Activated CD4-positive, alpha-beta memory T cell treated with anti-CD3 and anti-CD28 coated beads for 36 hours (primary cell): ENCODE measurements at places on chromosomes 16 and 17. TPM values are rescaled to one million over a fixed set of nuclear protein-coding genes. Genes with fewer than 3 reads are reported as not detected.
A peak's percentile ranks its signal among the peaks of the same experiment; 100 is the strongest.

ADGRG3 gene
- not detected for total RNA-seq

OTOA gene
- not detected for total RNA-seq

LGALS9B gene
- total RNA-seq: not detected

CHMP1A gene
- 74.6 TPM for total RNA-seq

KRTAP9-8 gene
- not detected for total RNA-seq

ZG16B gene
- total RNA-seq: 3.0 TPM

KRTAP4-2 gene
- total RNA-seq: not detected

CRYBA1 gene
- total RNA-seq: not detected

- H3K36me3 ChIP-seq: no peaks in the 10 kb centered on the region
- no peak within 1 kb of the TSS for H3K4me3 ChIP-seq
- DNase-seq: no peak
- no peak within 1 kb of the TSS for H3K27ac ChIP-seq
- H3K4me1 ChIP-seq: peaks cover 7% of the 10 kb centered on the region
- peaks cover 24% of the 10 kb centered on the region for H3K27me3 ChIP-seq
Observed at GRCh38 chr17:34363183-34363661, at the start of gene CCL1. Gene CCL1, minus strand, starts transcription at chr17:34363233. Its CDS starts 72 bp downstream, at chr17:34363161.

DNA sequence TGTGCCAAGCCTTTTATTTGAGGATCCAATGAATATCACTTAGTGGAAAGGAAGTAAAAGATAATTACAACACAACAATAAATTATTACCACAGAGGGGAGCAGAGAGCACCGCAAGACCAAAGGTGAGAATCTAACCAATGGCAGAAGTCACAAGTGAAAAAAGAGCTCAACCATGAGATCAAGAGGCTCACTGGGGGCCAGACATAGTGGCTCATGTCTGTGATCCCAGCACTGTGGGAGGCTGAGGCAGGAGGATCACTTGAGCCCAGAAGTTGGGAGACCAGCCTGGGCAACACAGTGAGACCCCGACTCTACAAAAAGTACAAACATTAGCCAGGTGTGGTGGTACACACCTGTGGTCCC, 17.7 kb downstream of the ANKRD11 start:
- H3K4me3 ChIP-seq: no peak overlapping the region
- no peaks in the 10 kb centered on the region for H3K27me3 ChIP-seq
- DNase-seq: no peak
- H3K27ac ChIP-seq: no peak overlapping the region
- H3K36me3 ChIP-seq: peaks cover 4% of the 10 kb centered on the region

DNA sequence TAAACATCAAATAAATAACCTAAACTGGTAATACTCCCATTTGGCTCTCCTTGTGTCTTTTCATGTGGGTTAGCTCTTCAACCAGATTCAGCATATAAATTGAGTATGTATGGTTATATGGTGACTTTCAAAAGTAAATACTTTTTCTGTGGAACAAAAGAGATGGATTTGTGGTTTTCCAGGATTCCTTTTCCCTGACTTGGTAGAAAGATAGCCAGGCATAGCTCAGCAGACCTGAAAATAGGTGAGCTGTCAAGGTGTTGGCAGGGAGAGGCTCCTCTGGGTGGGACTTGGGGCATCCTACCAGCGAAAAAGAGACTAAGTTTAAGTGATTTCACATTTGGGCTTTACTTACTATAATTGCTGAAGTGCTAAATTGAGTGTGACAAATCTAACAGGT, 80.3 kb downstream of the FTO start:
- no peaks in the 10 kb centered on the region for H3K27me3 ChIP-seq
- DNase-seq: no peak
- H3K4me1 ChIP-seq: peaks cover 13% of the 10 kb centered on the region
- no peak overlapping the region for H3K27ac ChIP-seq

- H3K4me1 ChIP-seq: peaks cover 3% of the 10 kb centered on the region
- H3K36me3 ChIP-seq: peaks cover 14% of the 10 kb centered on the region
- H3K27ac ChIP-seq: no peak overlapping the region
- H3K4me3 ChIP-seq: no peak overlapping the region
- DNase-seq: no peak
Observed at GRCh38 chr17:73068322-73069153, 23.9 kb downstream of the SLC39A11 start.

DNA sequence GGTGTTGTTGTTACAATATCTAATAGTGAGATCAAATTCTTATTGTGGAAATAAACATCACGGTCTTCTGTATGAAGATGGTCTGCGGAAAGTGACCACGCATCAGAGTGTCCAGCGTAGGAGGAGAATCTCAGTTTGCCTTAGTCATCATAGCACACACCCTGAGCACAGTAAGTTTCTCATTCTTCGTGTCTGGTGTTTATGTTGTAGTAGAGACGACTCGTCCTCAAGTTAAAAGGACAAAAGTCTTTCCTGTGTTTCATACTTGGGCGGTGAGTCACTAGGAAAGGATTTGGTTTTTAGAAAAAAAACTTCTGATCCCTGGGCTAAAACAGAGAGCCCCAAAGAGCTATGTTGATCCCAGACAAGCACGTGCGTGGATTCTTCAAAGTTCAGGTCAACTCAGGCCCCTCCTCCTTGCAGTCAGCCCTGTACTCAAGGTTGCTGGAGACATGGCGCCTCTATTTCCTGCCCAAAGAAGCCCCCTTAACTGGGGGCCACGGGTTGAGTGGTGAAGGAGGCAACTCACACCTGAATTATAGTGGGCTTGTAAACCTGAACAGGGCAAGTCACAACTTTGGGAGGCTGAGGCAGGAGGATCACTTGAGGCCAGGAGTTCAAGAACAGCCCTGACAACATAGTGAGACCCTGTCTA, 170.4 kb downstream of the ZFHX3 start:
- no peak overlapping the region for H3K27ac ChIP-seq
- no peaks in the 10 kb centered on the region for H3K4me1 ChIP-seq
- H3K36me3 ChIP-seq: no peaks in the 10 kb centered on the region
- DNase-seq: no peak
- H3K27me3 ChIP-seq: peaks cover 12% of the 10 kb centered on the region
- H3K4me3 ChIP-seq: no peak overlapping the region

DNA sequence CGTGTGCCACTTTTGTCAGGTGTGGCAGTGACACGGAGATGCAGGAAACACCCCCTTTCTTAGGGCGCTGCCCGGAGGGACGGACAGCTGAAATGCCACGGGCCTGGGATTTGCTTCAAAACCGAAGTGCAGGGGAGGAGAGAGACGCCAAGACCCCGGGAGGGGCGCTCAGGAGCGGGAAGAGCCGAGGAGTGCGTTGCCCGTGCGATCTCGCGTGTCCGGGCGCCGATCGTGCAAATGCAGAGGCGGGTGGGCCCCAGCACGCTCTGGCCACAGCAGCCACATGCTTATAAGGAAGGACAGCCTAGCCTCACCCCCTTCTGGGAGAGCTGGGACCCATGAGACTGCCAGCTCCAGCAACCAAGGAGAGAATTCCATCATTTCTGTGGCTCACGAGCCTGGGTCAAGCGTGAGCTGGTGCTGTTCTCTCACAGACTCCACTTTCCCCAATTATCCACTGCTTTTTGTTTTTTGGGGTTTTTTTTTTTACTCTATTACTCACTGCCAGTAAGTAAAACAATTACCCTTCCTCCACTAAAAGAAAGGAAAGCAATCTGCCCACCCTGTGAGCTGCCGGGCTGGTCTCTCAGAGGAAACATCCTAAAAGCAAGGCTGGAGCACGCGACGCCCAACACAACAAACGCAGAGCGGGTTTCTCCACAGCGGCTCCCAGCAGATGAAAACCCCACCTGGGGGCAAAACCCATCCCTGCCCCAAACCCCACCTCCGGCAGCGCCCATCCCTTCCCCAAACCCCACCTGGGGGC, 27.2 kb upstream of the C16orf95 start:
- no peak overlapping the region for H3K4me3 ChIP-seq
- DNase-seq: no peak
- H3K36me3 ChIP-seq: peaks cover 35% of the 10 kb centered on the region
- peaks cover 11% of the 10 kb centered on the region for H3K4me1 ChIP-seq
- H3K27ac ChIP-seq: peak overlapping the region; percentile 58

DNA sequence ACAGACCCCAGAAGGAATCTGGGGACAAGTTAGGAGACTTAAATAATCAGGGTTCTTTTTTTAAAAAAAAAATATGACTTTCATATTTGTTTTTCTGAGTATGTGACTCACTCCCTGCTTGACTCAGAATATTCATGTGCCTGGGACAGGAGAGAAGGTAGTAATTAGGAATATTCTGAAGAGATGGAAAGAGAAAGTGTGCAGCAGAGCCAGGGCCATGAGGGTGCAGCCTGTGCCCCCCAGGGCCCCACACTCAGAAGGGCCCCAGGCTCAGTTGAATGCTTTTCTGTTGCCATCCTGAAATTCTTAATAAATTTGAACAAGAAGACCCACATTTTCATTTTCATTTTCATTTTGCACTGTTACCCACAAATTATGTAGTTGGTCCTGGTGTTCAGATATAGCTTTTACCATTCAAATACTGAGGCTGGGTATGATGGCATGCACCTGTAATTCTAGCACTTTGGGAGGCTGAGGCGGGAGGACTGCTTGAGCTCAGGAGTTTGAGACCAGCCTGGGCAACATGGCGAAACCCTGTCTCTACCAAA, 11.5 kb upstream of the LONP2 start:
- peak overlapping the region; percentile 58 for H3K27ac ChIP-seq
- DNase-seq: peak; percentile 21
- peak overlapping the region; percentile 6 for H3K4me3 ChIP-seq
- no peaks in the 10 kb centered on the region for H3K27me3 ChIP-seq
- no peaks in the 10 kb centered on the region for H3K36me3 ChIP-seq
- H3K4me1 ChIP-seq: peaks cover 20% of the 10 kb centered on the region

DNA sequence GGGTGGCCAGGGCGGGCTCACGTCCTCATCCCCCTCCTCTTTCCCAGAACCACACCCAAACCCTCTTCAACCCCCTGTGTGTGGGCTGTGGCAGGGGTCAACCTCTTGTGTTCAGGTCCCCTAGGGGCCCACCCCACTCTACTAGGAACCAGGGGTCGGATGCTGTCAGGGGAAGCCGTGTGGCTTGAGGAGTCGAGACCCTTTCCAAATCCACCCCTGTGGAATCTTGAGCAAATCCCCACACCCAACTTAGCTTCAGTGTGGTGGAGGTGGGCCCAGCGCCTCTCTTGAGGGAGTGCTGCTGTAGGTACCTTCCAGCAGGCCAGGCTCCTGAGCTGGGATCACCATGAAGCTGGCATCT, 121.5 kb downstream of the MRM1 start:
- H3K4me3 ChIP-seq: peak overlapping the region; percentile 77
- H3K27me3 ChIP-seq: no peaks in the 10 kb centered on the region
- DNase-seq: no peak
- H3K4me1 ChIP-seq: peaks cover 48% of the 10 kb centered on the region

DNA sequence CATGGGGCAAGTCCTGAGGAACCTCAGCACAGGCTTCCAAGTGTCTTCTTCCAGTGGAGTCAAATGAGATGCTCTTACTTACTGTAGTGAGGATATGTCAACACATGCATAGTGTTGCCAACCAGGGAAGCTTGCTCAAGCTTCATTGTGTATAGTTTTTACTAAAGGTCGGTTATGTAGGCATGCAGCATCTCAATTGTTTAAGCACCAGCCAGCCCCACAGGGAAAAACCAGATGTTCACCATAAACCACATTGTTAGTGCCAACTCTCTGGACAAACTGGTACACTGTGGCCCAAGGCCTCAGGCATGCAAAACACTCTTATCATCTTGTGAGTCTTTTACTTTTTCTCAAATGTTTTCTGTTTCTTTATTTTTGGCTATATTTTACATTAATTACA, 152.1 kb downstream of the PHKB start:
- no peak overlapping the region for H3K27ac ChIP-seq
- peaks cover 35% of the 10 kb centered on the region for H3K36me3 ChIP-seq
- H3K4me1 ChIP-seq: no peaks in the 10 kb centered on the region
- H3K27me3 ChIP-seq: no peaks in the 10 kb centered on the region
- H3K4me3 ChIP-seq: no peak overlapping the region

DNA sequence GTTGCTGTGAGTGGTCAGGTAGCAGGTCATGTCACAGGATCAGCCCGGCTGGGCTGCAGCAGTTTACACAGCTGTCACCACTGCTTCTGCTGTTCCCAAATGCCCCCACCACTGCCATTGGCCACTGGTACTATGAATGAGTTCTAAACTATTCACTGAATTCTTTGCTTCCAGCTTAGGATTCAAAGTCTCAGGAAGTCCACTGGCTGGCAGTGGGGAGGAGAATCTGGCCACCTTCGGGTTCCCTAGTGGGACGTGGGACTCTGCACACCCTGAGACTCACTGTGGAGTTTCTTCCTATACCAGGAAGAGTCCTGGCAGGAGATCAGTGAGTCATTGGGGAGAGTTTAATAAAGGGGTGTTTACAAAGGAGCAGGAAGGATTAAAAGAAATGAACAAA, 6.9 kb downstream of the MT1X start:
- H3K27ac ChIP-seq: no peak overlapping the region
- no peak overlapping the region for H3K4me3 ChIP-seq
- no peak for DNase-seq
- peaks cover 1% of the 10 kb centered on the region for H3K4me1 ChIP-seq

DNA sequence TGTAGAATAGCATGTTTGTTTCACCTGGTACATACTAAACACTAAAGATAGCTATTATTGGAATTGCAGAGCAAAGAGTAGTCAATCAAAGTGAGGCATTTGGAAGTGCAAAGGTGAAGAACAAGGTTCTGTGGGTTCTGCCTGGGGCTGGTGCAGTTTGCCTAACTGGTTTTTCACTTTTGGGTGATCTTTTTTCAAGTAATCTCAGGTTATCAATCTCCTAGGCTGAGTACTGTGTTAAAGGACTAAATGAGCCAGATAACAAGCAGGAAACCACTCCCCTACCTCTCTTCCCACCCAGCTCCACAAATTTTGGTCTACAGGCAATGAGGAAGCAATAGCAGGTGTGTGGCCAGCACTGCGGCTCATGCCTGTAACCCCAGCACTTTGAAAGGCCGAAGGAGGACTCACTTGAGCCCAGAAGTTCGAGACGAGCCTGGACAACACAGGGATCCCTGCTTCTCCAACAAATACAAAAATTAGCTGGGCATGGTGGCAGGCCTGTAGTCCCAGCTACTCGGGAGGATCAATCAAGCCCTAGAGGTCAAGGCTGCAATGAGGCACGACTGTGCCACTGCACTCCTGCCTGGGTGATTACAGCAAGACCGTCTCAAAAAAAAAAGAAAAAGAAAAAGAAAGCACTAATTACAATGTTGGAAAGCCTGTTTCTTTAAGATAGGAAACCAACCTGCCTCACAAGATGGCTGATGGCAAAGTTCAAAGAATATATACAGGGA, 2.0 kb upstream of the NTAN1 start:
- H3K4me1 ChIP-seq: peaks cover 27% of the 10 kb centered on the region
- H3K4me3 ChIP-seq: no peak overlapping the region
- DNase-seq: no peak
- H3K36me3 ChIP-seq: peaks cover 30% of the 10 kb centered on the region

- H3K27me3 ChIP-seq: no peaks in the 10 kb centered on the region
- no peaks in the 10 kb centered on the region for H3K36me3 ChIP-seq
- no peak overlapping the region for H3K27ac ChIP-seq
- DNase-seq: no peak
- H3K4me3 ChIP-seq: no peak overlapping the region
- peaks cover 33% of the 10 kb centered on the region for H3K4me1 ChIP-seq
Observed at GRCh38 chr16:88742896-88743605, 36.7 kb downstream of the CTU2 start.

DNA sequence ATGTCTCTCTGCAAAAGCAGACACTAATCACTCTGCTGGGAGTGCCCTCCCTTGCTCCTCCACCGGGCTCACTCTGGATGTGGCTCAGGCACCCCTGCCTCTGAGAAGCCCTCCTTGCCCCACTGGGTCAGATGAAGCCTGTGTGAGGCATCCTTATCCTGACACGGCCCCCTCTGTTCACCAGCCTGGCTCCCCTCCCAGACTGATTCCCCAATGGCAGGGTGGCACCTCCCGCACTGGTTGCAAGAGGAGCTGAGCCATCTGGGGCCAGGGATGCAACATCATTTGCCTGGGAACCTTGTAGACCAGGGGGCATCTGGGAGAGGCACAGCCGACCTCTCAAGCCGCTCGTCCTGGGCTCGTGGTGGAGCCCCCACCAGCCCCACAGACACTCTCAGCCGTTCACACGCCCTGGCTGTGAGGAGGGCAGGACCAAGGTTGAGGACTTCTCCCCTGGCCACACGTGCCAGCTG, 6.7 kb downstream of the SMTNL2 start:
- H3K27me3 ChIP-seq: peaks cover 15% of the 10 kb centered on the region
- H3K27ac ChIP-seq: no peak overlapping the region
- no peaks in the 10 kb centered on the region for H3K36me3 ChIP-seq
